ENCODE measurements at places on chromosomes 1 and 21.
A peak's percentile ranks its signal among the peaks of the same experiment; 100 is the strongest.

GRCh38 chr1:115757326-115757725 lies 11.2 kb downstream of the CASQ2 start:
- DNase-seq = no peak

DNA sequence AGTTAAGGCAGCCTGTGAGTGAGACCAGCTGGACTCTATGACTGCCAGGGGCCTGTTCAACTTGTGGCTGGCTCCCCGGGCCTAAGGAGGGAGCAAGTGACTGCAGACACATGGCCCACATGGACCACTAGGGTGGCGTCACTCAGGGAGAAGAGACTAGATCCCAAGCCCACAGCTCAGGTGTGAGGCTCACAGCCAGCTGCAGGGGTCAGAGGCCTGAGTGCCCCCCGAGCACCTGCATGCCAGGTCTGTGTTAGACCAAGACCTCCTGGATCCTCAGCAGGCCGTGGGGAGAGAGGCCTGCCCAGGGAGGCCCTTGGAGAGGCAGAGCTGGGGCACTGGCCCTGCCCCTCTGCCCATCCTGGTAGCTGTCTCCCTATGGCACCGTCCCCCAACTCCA lies 142.4 kb upstream of the RUNX3 start:
- no peak for DNase-seq

DNA sequence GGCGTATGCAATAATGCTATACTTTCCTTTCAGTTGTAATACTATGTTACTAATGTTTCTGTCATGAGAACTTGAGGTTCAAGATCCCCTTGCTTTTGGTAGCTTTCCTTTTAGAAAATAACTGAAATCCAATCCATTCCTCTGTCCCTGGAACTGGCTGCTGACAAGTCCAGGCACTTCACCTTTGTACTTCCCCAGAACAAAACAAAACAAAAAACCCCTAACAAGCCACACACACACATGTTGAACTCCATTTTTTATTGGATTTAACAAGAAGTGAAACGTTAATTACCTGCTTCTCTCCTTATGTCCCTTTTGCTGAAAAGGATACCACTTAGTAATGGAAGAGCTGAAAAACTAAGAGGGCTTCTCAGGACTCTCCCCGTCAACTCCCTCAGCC lies 26.1 kb upstream of the SDC3 start:
- no peak for DNase-seq

GRCh38 chr1:56060906-56061305 lies 518.5 kb downstream of the PLPP3 start:
- no peak for DNase-seq

DNA sequence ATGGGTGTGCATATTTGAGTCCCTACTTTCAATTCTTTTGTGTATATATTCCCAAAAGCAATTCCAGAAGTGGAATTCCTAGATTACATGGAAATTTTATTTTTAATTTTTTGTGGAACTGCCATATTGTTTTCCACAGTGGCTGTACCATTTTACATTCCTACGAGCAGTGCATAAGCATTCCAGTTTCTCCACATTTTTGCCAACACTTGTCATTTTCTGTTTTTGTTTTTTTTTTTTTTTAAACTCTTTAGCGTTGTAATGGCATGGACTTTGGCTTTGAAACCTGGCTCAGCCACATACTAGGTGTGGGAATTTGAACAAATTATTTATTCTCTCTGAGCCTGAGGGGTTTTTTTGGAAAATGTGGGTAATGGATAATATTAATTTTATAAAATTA lies 214.5 kb upstream of the UBE2U start:
- DNase-seq = no peak

GRCh38 chr1:183633676-183634343 lies 1.8 kb downstream of the ARPC5 start:
- DNase-seq = peak; percentile 45

- no peak for DNase-seq
Measured at GRCh38 chr1:239879321-239880170, 212.1 kb upstream of the FMN2 start.

GRCh38 chr1:40462956-40463590 lies 12.8 kb downstream of the ZFP69B start:
- no peak for DNase-seq

GRCh38 chr1:158024737-158025136 lies 31.3 kb downstream of the KIRREL1 start:
- DNase-seq = no peak

DNA sequence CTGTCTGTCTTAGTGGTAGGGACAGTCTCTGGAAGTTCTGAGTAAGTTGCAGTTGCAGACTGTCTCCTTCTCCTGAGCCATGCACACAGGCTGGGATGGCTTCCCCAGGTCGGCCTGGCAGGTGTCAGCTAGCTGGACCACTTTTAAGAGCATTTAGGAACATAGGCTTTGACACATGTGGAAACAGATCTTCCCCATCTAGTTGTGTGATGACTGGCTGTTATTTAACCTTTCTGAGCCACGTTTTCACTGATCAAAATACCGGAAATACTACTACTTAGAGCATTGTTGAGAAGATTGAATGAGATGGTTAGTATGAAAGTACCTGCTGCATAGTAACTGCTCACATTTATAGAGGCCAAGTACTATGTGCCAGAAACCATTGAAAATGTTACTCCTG lies 6.2 kb upstream of the MAPKAPK2 start:
- peak; percentile 31 for DNase-seq

Measured in CD4-positive, CD25-positive, alpha-beta regulatory T cell (primary cell).